ENCODE measurements at places on chromosomes 1 and 21.

GRCh38 chr1:65189576-65190115, 41.6 kb downstream of the AK4 start:
- DNase-seq, result no peak

- no peak for DNase-seq
These were observed 1.9 kb downstream of the CADM3 start for GRCh38 chr1:159173320-159173719.

- DNase-seq, result no peak
These were observed 12.4 kb upstream of the FAM3B start for GRCh38 chr21:41304068-41304720.

GRCh38 chr1:155322953-155323728, 2.4 kb downstream of the RUSC1 start:
- DNase-seq, result peak; percentile 98

DNA sequence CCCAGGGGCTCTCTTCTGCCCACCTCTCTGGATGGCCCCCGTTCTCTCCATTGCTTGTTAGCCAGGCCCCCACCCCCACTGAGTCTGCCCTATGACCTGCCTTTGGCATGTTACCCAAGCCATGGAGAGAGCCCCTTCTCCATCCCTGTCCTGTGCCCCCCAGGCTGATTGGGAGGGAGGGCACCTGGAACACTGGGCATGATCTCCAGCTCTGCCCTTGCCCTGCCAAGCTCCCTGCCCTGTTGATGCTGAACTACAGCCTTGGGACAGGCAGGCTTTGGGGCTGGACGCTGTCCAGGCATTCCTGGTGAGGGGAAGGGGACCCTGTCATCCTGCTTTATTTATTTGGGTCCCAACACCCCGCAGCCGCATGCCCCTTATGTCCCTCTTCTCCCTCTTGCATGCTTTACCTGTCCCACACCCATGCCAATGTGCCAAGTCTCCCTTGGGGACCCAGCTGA, 10.7 kb downstream of the TRIM46 start:
- no peak for DNase-seq

DNA sequence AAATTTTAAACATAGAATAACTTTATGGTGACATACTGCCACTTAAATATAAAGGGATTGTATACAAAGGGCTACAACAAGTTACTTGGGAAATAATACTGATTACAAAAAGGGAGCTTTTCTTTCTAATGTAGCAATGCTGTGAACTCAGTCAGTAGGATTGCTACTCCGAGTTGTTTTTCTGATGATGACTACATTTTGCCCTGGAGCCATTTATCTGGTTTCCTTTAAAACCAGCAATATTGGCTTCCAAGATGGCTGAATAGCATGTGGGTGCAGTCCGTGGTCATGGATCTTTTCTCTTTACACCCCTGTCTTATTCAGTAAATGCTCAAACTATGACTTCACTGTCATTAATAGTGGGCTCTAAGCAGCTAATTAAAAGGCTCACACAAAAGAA, 92.6 kb upstream of the NEK7 start:
- no peak for DNase-seq

All from activated CD8-positive, alpha-beta memory T cell treated with anti-CD3 and anti-CD28 coated beads, Interleukin-2, amount 50 U/mL, for 48 hours (primary cell).